ENCODE measurements at places on chromosomes 13 and 19.

- no peak for DNase-seq
Observed at GRCh38 chr19:5894704-5895349, 8.8 kb downstream of the NDUFA11 start.

DNA sequence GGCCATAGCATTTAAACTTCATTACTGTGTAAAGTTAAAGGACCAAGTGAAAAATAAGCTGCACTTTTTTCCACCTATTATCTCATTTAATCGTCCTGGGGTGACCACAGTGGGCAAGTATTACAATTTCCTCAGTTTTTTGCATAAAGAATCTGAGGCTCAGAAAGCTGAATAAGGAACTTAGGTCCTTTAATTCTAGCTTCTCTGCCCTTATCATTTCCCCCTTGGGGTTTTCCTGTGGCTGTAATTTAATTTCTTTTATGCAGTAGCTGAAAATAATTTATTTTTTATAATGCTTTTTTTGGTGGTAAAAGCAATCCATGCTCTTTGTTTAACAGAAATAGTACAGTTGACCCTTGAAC is 59.8 kb upstream of the RCBTB2 start:
- no peak for DNase-seq

DNA sequence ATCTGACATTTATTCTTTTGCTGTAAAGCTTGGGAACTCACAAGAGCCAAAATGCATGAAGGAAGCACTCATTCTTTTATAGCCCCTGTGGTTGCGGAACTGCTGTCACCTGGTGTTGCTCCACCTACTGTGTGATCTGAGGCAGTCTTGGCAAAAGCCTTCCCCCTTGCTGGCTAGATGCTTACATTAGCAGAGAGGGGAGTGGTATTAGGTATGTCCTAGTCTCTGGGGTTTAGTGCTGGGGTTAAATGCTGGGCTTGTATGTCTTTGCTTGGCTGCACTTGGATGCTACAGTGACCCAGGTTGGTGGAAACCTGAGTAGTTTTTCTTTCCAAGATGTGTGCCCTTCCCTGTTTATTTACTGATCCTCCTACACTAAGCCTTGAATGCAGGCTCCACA is 99.3 kb downstream of the WDFY2 start:
- DNase-seq, result no peak

DNA sequence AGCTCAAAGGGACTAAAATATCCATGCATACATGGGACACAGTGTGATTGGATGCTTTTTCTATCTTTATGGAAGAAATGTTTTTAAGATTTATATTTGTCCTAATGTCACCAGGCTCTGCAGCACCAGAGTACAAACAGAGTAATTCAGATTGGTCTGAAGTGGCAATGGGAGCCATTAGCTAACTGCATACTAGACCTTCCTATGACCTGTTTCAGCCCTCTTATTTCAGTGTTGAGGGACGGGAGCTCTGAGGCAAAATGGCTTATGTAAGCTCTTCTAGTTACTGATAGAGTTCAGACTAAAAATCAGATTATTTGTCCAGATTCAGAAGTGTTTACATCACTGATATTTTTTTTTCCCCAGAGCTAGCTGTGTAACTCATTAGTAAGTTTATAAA is 4.9 kb downstream of the SLAIN1 start:
- DNase-seq, result no peak

DNA sequence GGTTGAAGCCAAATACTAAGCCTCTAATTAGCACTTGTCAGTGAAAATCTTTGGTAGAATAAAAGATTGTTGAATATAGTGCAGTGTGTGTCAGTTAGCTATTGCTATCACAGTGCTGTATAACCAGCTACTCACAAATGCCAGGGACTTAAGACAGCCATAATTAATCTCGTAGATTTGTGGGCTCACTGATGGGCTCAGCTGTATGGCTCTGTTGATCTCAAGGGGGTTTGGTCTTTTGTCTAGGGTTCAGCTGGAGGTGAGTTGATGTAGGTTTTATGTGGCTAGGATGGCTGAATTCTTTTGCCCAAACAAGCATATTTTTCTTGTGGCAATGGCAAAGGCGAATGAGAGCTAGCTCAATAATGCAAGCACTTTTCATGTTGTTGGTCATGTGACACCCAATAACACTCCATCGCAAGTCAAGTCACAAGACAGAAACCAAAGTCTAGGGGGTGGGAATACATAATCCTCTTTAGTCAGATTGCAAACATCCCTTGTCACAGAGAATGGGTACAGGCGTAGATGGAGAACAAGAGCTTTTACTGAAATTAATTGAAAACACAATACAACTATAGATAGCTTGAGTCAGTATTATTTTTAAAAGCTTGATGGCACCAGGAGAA is 121.7 kb upstream of the EDNRB start:
- DNase-seq, result no peak

DNA sequence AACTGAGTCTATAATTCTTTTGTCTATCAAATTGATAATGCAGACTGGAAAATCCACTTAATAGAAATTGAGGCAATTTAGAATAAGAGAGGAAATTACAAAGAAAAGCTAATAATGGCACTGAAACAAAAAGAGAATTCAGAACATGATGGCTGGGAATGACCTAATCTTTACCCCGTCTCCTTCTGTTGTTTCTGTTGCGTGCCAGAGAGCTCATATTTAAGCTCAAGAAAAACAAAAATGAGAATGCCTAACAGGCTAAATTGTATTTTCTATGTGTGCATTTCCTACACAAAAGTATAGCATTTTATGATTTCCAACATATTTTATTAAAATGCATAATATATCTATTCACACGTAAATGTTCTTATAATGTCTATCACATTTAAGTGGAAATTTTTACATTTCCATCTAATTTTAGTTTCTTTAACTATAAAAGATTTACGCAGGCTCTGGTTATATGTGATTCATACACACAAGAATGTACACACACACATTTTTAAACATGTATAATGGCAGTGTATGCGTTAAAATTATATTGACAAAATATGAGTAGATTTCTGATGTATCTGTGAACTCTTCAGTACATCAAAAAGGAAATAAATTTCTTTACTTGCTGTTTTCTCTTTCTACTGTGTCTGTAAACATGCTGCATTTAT is 432.3 kb downstream of the SLITRK6 start:
- DNase-seq, result no peak

DNA sequence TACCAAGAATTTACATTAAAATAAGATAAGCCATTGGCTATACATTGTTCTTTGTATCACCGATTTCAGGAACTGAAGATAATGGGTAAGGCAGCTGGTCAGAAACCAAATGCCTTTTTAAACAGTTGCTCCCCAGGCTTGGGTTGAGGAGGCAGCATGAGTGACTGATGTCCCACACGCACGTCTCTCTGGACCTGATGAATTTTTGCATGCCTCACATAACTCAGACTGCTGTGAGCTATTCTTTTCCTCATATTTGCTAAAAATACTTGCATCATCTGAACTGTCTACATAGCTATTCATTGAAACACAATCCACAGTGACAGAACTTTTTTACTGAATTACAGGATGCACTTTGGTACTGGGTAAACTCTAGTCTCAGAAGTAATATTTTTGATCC is 123.6 kb upstream of the MAB21L1 start:
- DNase-seq, result no peak

- no peak for DNase-seq
Observed at GRCh38 chr19:40134866-40135265, 44.1 kb upstream of the ZNF780A start.

DNA sequence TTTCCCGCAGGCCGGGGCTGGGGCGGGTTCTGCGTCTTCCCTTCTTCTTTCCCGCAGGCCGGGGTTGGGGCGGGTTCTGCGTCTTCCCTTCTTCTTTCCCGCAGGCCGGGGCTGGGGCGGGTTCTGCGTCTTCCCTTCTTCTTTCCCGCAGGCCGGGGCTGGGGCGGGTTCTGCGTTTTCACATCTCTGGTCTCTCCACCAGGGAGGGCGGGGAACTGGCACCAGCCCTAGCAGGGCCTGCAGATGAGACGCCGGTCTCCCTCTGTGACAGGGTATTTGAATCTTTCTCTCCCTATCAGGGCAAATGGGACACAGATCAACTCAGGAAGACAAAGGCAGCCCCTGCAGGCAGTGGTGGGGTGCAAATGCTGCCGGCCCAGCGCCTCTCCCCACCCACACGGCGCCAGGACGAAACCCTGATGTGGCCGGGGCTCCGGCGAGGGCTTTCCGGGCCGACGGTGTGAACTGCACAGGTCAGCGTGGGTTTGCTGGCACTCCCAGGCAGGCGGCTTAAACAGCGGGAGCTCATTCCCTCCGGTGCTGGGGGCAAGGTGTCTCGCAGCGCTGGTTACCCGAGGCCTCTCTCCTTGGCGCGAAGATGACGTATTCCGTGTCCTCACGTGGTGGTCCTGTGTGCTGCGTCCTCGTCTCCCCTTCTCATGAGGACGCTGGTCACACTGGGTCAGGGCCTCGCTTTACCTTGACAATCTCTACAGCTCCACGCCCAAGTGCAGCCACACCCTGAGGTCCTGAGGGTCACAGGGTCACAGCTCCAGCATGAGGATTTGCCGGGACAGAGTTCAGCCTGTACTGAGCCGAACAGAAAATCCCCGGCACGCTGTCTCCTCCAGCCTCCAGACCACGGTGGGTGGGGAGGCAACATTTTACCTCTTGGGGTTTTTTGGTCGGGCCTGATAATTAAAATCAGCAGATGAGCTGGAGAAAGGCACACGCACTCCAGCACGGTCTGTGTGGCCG is 717 bp upstream of the C13orf46 start:
- no peak for DNase-seq

- DNase-seq, result no peak
Observed at GRCh38 chr13:73580513-73581267, 521.9 kb downstream of the KLF5 start.

GRCh38 chr13:74919914-74920313 is 562.1 kb downstream of the TBC1D4 start:
- DNase-seq, result no peak

- no peak for DNase-seq
Observed at GRCh38 chr13:27559719-27560118, 60.6 kb downstream of the LNX2 start.

DNA sequence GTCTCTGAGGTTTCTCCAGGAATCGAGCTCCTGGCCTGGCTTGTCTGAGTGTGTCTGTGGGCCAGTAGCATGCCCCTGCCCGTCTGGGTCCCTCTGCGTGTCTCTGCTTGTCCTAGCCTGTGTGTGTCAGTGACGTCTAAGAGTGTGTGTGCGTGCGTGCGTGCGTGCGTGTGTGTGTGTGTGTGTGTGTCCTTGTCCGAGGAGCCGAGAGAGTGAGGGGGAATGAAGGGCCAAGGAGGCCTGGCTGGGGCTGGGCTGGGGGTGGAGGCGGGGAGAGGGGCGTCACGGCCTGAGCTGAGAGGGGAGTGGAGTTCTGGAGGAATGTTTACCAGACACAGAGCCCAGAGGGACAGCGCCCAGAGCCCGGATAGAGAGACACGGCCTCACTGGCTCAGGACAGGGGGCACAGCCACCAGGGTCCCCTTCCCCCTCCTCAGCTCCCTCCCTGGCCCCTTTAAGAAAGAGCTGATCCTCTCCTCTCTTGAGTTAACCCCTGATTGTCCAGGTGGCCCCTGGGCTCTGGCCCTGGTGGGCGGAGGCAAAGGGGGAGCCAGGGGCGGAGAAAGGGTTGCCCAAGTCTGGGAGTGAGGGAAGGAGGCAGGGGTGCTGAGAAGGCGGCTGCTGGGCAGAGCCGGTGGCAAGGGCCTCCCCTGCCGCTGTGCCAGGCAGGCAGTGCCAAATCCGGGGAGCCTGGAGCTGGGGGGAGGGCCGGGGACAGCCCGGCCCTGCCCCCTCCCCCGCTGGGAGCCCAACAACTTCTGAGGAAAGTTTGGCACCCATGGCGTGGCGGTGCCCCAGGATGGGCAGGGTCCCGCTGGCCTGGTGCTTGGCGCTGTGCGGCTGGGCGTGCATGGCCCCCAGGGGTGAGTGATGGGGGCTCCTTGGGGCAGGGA is at the start of gene AXL:
Gene AXL (plus strand): TSS at position 609 of the 893 bp plus-strand sequence. CDS start 170 bp downstream, at position 779.
- no peak for DNase-seq

- DNase-seq, result no peak
Observed at GRCh38 chr19:18860725-18861124, 29.0 kb downstream of the UPF1 start.

DNA sequence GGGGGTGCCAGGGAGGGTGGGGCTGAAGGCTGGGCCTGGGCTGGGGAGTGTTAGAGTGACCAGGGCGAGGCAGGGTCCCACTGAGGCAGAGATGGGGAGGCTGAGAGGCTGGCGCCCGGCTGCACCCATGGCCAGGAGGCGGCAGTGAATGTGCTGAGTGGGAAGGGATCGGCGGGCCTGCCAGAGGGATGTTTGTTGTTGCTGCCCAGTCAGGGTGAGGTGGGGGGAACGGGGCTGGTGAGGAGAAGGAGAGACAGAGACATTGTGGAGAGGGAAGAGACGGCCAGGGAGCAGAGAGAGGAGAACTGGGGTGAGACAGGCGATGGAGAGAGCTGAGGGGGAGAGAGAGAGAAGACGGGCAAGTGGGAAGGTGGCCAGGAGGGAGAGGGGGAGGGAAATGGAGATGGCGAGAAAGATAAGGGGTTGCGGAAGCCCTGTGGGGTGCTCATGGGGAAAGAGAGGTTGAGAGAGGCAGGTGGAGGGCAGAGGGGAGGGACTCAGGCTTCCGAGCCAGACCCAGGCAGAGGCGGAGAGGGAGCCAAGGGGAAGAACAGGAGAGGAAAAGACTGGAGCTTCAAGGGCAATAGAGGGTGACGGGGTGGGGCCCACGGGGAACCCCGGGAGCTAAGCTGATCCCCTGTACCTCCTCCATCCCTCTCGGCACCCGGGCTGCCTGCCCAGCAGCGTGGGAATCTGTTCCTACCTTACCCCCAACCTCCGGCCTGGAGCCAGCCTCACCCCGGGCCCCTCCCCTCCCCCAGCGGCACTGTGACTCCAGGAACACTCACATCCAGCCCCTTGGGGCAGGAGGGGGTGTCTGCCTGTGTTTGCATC is 690 bp upstream of the B3GNT8 start:
- no peak for DNase-seq

GRCh38 chr19:3463714-3464586 is 16.4 kb downstream of the SMIM24 start:
- no peak for DNase-seq

- no peak for DNase-seq
Observed at GRCh38 chr13:108917581-108917980, 288.2 kb downstream of the MYO16 start.

GRCh38 chr13:104008541-104009435 is 942.6 kb upstream of the SLC10A2 start:
- no peak for DNase-seq

GRCh38 chr13:86710013-86710412 is 910.8 kb upstream of the SLITRK6 start:
- DNase-seq, result no peak

GRCh38 chr13:24777171-24777570 is 13.2 kb downstream of the RNF17 start:
- DNase-seq, result no peak

GRCh38 chr19:13255041-13255718 is 105.0 kb downstream of the IER2 start:
- DNase-seq, result no peak

- peak; percentile 41 for DNase-seq
Observed at GRCh38 chr13:71801165-71801760, 65.7 kb downstream of the DACH1 start.
